ENCODE measurements at places on chromosomes 2 and 18.

- no peak for DNase-seq
Observed at GRCh38 chr18:54612237-54612636, 21.2 kb downstream of the DYNAP start.

- DNase-seq: no peak
Observed at GRCh38 chr2:33136566-33136965, 189.8 kb downstream of the LTBP1 start.

DNA sequence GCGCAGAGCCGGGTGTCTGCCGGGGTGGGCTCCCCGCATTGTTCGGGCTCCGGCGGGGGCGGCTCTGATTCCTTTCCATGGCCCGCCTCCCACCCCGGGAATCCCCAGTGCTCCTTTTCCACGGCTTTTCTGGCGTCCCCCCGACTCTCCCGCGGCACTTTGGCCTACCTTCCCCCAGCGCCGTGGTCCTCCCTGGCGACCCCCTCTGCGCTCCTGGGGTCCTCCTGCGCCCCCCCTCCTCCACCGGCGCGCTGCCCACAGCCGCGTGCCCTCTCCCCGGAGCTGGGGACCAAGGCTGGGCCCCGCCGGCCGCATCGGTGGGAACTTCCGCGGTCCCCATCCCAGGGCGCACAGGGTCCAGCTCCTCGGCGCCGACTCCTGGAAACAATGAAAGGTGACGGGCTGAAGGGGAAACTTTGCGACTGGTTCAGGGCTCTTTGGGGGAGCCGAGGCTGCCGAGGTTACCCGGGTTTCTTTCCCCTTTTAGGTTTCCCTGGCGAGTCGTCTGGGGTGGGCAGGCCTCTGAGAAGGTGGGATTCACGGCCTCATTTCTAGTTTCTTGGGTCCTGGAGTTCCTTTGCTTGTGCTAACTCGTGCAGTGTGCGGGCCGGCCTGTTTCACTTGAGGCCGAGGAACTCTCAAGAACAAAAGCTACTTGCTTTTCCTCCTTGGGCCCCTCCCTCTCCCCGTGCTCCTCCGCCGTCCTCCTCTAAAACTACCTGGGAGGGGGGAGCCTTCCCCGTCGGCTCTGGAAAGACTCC, 2.2 kb downstream of the TGIF1 start:
- DNase-seq: no peak

DNA sequence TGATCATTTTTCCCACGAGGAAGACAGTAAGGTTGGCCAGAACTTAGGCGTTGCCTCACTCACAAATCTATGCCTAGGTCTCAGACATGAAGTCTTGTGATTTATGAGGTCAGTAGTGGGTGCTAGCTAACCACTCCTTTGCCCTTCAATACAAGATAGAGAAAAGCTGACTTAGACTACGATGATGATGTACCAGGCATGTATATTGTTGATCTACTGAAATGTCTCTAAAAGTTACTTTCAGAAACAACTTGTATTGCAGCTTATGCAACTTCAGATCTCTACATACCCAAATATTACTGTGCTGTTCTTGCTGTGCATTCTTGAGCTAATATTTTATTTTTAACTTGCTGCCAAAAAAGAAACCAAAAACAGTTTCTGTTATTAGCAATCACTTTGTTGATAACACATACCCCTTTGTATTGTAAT, 30.6 kb downstream of the MAPRE2 start:
- no peak for DNase-seq

- no peak for DNase-seq
Observed at GRCh38 chr2:210524533-210524932, 31.9 kb upstream of the CPS1 start.

DNA sequence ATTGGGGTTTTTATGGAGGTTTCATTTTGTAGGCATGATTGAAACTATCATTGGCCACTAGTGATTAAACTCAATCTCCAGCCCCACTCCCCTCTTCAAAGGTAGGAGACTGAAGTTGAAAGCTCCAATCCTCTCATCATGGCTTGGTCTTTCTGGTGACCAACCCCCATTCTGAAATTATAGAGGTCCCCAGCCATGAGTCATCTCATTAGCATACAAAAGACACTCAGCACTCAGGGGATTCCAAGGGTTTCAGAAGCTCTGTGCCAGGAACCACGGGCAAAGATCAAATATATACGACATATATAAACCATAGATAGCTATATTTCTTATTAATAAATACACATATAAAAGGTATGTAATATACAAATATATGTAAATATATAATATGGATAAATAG, 256.0 kb upstream of the POU3F3 start:
- no peak for DNase-seq

DNA sequence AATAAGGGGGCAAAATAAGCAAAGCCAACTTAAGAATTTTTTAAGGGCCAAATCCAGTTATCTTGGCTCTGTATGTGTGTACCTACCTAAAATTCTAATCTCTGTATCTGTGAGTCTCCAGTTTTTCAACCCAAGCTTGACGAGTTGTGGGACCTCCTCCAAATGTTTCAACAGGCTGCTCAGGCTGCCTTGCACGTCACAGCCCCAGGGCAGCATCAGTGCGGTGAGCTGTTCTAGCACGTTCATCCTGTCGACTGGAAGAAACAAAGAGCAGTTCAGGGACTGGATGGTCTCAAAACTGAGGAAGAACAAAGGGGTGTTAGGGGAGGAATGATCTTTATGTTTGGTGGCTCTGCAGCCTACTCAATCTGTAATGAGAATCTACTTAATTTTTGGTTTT, 29.4 kb downstream of the NLRC4 start:
- no peak for DNase-seq

- DNase-seq: no peak
Observed at GRCh38 chr18:35121531-35121930, 80.3 kb downstream of the MAPRE2 start.

- no peak for DNase-seq
Observed at GRCh38 chr2:19357402-19358241, 801 bp downstream of the OSR1 start.

DNA sequence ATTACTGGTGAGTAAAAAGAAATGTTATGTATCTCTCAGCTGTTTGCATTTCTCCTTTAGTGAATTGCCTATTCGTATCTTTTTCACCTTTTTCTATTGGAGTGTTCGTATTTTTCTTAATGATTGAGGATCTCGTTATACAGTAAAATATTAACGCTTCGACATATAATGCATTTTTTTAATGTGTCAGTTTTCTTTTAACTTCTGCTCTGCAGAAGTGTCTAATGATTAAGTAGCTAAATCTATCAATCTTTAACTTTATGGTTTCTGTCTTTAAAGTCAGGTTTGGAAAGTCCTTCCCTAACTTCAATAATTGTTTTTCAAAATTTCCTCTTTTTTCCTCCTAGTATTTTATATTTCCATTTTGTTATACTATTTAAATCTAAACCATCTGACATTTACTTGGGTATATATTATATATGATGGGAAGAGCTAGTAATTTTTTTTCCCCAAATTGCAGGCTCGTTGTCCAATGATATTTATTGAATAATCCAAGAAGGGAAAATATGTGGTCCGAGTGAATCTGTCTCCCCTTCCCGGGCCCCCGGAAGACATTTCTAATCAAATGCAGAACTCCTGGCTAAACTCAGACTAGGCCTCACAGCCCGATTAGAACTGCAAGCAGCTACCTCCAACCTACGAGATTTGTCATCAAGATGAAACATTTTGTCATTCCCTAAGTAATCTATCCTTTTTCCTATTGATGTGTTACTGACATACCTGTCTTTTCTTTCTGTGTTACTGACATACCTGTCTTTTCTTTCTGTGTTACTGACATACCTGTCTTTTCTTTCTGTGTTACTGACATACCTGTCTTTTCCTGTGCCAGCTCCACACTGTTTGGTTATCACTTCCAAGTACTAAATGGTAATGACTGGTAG, 17.2 kb downstream of the PCBP1 start:
- DNase-seq: no peak

DNA sequence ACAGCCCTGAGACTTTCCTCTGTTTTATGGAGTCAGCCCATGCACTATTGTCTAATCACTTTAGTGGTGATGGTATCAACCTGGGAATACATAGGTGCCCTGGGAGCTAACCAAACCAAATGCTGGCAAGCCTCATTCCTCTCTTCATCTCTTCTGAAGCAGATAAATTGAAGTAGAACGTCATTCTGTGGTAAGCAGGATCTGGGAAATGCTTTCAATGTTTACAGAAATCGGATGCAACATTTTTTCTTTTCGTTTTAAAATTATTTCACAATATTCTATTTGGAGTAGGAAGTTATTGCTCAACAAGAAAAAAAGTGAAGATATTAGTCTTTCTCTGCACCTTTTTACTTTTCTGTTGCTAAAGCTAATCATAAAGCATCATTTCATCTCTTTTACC, 114.2 kb downstream of the RBMS1 start:
- DNase-seq: no peak

DNA sequence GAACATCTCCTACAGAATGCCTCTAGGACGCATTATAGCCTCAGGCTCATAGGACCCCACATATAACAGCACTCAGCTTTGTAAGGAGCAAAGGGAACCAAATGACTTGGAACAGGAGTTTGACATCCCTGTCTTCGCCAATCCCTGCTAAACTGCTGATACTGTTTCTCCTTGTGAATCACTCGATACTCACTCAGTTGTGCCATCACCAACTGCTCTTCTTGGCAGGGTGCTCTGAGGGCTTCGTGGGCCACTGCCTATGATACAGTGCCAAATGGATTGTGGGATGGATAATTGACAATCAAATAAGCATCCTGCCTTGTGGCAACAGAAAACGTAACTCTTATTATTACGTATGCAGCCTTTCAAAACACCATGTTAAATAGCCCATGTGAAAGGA, 396.3 kb downstream of the RIT2 start:
- no peak for DNase-seq

DNA sequence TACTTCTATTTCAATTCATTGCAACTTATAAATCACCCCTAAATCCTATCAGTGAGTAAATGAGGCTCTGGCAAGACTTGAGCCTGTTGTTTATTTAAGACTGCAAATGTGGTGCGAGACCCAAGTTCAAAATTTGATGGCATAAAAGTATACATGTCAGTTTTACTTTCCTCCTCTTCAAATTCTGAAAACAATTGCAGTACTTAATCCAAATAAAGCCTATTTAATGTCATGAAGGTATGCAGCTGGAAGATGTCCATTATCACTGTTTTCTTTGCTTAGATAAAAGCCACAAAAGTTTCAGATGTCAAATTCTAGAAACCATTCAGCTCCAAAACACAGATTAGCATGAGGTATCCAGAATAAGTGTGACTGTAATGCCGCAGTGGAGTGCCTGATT, 3.3 kb downstream of the APCDD1 start:
- no peak for DNase-seq

- DNase-seq: no peak
Observed at GRCh38 chr2:99200076-99200800, 19.3 kb downstream of the MRPL30 start.

- no peak for DNase-seq
Observed at GRCh38 chr2:163255086-163255485, 416.5 kb upstream of the KCNH7 start.

- DNase-seq: no peak
Observed at GRCh38 chr2:112688086-112688880, 32.5 kb upstream of the NT5DC4 start.

DNA sequence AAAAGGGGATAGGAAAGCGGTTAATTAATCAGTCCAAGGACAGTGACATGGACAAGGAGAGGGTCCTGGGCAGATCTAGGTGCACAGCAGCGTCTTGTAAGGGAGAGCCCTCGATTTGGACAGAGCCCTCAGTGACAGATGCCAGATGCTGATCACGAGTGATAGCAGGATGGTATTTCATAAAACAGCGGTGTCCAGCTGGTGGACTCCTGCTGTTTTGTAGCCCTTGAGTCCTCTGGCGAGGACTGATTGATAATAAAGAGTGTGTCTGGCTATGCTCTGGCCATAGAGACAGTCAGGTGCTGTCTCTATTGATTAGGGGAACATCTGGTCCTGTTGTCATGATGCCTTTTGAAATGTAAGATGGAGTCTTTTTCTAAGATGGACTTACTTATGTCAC, 180.7 kb downstream of the NCK2 start:
- peak; percentile 20 for DNase-seq
